ENCODE measurements at places on chromosomes 12 and 14.

DNA sequence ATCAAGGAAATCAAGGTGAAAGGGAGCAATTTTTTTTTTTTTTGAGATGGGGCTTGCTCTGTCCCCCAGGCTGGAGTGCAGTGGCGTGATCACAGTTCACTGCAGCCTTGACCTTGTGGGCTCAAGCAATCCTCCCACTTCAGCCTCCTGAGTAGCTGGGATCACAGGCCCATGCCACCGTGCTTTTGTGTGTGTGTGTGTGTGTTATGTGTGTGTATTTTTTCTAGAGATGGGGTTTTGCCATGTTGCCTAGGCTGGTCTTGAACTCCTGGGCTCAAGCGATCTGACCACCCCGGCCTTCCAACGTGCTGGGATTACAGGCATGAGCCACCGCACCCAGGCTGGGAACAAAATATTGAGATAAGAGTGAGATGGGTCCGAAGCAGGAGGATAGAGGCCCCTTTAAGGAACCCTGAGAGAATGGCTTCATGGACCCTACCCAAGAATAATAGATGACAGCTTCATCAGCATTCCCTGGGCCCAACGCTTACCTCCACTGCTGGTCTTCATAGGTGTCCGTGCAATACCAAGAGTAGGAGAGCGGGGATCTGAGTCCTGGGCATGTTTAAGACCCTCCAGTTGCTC is 1.0 kb downstream of the CDCA3 start:
- DNase-seq = no peak

- peak; percentile 59 for DNase-seq
Measured at GRCh38 chr12:115998119-115998633, 279.3 kb downstream of the MED13L start.

DNA sequence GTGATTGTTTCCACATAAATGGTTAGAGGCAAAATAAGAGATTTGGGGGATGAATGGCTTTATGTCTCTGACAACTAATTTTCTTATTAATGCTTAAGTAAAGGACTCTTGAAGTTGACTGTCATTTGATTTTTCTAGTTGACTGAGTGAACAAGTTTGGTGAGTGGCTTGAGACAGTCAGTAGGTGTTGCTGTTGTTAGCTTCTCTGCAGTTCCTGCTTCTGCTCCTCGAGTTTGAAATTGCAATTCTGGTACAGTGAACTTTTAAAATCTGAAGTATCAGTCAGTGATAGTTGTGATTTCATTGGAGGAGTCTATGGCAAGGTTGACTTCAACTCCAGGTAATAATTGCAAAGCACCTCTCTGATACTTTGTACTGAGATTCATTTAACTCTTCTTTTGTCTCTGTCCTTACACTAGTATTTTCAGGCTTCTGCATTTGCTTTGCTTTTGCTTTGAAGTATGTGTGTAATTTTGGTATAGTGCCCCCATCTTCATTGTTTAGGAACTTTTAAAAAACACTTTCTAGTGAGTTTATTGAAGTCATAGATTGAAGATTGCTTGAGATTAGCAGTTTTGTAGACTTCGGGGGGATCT is 415.5 kb downstream of the PCNX1 start:
- no peak for DNase-seq

DNA sequence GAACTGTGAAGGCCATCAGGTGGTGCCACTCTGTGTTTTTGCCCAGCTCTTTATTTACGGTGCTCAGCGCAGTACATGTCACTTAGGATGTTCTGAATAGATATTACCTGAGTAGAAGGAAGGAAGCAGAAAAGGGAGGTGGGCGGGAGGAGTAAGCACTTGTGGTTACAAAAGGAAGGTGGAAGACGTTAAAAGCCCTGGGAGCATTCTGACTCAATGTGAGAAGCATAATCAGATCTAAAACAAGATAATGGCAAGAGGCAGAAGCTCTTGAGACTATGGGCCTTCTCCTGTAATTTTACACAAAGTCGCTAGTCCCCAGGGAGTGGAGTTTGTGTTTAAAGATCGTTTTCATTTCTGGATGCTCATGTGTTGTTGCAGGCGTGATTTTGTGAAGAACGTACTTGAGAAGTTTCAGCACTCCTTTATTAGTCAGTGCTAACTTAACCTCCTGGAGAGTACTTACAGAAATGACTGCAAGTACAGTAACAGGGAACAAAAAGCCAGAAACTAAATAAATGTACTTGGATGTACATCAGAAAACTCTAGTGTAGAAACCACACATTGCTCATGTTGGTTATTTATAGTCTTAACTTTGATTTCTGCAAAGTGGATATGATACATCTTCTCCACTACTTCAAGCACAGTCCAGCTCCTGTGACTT is 1523.5 kb downstream of the AACS start:
- no peak for DNase-seq

- no peak for DNase-seq
Measured at GRCh38 chr12:27527512-27527911, 3.5 kb downstream of the PPFIBP1 start.

DNA sequence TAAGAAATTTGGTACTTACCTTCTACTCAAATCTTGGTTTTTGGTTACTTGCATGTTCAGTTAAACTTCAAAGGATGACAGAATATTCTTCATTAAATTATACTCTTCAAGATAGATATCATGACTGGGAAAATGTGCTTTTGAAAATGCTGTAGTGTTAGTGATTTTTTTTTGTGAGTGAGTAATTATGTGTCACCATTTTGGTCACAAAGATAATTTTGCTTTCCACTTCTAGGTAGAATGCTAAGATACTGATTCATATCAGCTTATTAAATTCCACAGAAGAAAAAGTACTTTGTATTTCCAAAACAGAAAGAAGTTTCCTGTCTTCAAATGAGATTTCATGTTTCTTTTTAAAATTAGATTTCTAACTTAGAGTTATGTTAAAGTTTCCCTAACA is 61.2 kb downstream of the ATXN7L3B start:
- DNase-seq = no peak

DNA sequence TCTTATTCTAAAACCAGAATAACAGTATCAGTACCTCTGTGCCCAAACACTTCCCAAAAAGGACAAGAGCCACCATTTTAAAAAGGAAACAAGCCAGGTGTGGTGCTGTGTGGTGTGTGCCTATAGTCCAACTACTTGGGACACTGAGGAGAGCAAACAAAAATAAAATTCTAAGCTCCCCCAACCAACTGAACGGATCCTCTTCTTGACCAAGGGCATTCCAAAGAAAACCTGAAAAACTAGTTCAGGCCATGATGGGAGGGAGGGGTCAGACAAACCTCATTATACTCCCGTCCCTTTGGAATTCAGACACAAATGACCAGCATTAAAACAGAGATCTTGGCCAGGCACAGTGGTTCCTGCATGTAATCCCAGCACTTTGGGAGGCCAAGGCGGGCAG is 20.5 kb downstream of the SLC11A2 start:
- no peak for DNase-seq

- no peak for DNase-seq
Measured at GRCh38 chr12:20105943-20106342, 262.4 kb upstream of the PDE3A start.

DNA sequence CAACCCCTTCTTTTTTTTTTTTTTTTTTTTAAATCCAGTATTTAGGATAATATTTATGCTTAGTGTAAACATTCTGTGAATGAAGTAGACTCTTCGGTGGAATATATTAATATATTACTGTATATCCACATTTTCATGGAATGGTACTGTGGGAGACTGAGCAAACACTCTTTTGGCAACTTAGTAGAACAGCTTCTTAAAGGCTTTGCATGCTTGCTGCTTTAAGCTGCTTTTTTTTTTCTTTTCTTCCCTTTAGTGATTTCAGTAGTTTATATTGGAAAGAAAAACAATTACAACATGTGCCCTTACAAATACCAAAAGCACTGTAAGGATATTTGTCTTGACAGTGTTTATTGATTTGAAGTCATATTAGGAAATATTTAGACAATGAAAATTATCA is 78.9 kb downstream of the AEBP2 start:
- no peak for DNase-seq

Data from ecto neural progenitor cell (in vitro differentiated cells).